Stimulated activated CD8-positive, alpha-beta memory T cell treated with anti-CD3 and anti-CD28 coated beads, Interleukin-2, amount 100 ng/mL, for 48 hours (primary cell): ENCODE measurements at places on chromosomes 6 and 20.
A peak's percentile ranks its signal among the peaks of the same experiment; 100 is the strongest.

DNA sequence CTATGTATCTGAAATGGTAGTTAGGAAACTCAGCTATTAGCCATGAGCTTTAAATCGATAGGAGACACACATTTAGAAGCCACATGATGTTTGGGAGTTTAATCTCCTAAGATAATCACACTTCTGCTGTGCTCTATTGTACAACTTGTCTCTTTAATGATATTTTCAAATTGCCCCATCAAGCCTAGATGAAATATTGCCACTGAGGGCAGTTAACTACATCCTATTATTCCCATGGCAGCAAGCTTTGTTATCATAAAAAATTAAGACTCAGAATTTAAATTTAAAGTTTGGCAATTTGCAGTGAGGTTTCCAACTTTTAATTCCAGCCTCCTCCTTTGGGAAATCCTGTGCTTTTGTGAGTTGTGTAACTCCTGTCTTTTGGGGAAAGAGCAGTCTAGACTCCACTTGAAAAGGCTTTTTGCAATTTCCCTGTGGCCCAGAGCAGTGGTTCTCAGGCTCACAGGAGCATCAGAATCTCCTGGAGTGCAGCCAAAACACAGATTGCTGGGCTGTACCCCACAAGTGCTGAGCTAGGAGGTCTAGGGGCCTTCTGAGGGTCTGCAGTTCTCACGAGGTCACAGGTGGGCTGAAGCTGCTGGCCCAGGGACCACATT, 792.4 kb downstream of the QKI start:
- no peak for DNase-seq

GRCh38 chr6:163943607-163944385, 529.3 kb downstream of the QKI start:
- DNase-seq, result no peak

- DNase-seq, result no peak
These were observed 381.6 kb downstream of the GJA1 start for GRCh38 chr6:121816906-121817540.

DNA sequence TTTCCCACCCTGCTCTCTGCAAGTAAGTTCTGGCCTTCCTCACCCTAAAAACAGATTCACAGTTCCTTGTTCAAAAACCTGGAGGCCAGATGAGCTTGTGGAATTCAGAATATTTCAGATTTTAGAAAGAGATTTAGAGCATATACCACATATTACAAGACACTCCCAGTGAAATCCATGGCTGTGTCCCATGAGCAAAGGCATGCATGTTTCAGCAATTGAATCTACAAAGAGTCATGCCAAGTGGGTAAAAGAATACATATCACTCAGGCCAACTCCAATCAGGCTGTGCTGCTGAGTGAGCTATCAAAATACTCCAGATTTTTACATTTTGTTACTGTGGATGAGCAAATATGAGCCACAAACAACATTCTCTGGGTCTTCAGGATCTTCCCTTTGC, 10.2 kb upstream of the NEDD9 start:
- DNase-seq, result no peak

- no peak for DNase-seq
These were observed 328.4 kb upstream of the CNR1 start for GRCh38 chr6:88494401-88495140.

GRCh38 chr20:57866250-57867106, 156.7 kb upstream of the PMEPA1 start:
- no peak for DNase-seq

GRCh38 chr6:61809004-61809595, 476.9 kb downstream of the KHDRBS2 start:
- DNase-seq, result no peak

GRCh38 chr20:62971211-62971949, 18.9 kb downstream of the SLC17A9 start:
- DNase-seq, result no peak

GRCh38 chr6:34792605-34793500, 970 bp downstream of the BLTP3A start:
- no peak for DNase-seq

DNA sequence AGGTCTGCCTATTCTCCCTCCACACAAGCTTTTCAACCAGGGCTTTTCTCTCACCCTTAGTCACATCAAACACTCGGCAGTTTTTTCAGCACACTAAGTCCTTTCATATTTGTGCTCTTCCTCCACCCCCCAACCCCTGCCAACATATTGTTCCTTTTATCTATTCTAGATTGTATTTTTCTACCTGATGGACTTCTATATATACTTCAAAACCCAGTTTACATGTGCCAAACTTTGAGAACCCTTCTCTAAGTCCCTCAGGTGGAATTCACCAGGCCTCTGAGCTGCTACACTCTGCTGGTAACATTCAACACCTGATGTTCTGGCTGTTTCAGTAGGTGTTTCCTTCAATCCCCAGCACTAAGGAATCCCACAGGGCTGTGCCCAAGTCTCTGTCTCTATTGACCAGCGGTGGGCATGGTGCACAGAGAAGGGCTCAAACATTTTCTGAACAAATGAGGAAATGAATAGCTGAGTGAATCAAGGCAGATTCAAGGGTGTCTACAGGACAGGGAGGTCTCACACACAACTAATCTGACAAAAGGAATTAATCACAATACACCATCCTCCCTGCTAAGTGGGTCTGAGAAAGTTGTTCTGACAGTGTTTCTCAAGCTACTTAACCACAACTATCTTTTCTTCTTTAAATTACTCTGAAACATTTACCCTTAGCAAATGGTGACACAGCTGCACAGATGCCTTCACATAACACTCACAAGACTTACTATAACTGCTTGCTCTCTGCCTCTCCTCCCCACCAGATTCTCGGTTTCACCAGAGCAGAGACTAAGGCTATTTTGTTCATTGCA, 166.5 kb downstream of the TSHZ2 start:
- no peak for DNase-seq

GRCh38 chr6:103284835-103285234, 1574.9 kb downstream of the HACE1 start:
- no peak for DNase-seq

GRCh38 chr20:1283522-1284510, 17.7 kb downstream of the SNPH start:
- DNase-seq, result no peak

- DNase-seq, result no peak
These were observed 29.9 kb upstream of the BACH2 start for GRCh38 chr6:90326404-90327057.

GRCh38 chr6:90892271-90892670, 305.4 kb upstream of the MAP3K7 start:
- DNase-seq, result no peak

DNA sequence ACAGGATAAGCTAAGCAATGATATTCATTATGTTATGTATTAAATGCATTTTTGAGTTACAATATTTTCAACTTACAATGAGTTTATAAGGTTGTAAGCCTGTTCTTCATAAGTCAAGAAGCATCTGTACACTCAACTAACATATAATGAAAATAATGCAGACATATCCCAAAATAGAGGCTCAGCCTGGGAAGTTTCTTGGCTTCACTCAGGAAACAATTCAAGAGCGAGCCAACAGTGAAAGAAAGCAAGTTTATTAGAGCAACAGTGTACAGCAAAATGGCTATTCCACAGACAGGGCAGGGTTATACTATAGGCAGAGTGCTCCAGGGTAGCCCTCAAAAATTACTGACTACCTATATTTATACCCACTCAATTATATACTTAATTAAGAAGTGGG, 1581.8 kb downstream of the HACE1 start:
- no peak for DNase-seq

- no peak for DNase-seq
These were observed 52.5 kb upstream of the SLC22A16 start for GRCh38 chr6:110528930-110529325.

DNA sequence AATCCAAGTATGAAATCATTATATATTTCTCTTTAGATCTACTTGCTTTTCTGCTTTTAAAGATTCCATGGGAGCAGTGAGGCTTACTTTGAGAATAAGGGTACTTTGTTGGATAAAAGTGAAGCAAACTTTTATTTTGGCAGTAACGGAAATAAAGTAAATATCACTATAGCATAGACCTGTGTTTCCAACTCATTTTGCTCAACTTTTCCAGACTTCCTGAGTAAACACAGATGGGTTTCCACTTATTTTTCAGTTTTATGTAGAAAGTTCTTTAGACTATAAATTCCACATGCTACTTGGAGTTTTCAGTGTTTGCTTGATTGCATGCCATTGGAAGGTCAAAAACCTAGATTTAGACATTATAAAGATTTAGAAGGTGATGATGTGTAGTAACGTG, 6.2 kb downstream of the STX16 start:
- no peak for DNase-seq

GRCh38 chr6:11824986-11825385, 46.4 kb upstream of the ADTRP start:
- no peak for DNase-seq

DNA sequence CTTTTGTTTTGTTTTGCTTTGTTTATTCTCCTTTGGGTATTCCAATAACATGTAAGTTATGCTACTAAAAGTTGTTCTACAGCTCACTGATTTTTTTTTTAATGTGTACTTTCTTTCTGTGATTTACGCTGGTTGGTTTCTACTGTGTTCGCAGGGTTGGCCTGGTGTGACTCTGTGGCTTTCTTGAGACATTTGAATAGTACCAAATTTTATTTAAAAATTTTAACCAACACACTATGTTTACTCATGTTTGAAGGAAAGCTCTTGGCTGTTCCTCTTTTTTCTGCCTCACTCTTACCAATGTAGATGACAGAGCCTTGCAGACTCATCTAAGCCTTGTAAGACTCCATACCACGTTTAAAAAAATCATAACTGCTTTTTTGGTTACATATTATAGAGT, 1784.9 kb upstream of the DEFB115 start:
- no peak for DNase-seq

DNA sequence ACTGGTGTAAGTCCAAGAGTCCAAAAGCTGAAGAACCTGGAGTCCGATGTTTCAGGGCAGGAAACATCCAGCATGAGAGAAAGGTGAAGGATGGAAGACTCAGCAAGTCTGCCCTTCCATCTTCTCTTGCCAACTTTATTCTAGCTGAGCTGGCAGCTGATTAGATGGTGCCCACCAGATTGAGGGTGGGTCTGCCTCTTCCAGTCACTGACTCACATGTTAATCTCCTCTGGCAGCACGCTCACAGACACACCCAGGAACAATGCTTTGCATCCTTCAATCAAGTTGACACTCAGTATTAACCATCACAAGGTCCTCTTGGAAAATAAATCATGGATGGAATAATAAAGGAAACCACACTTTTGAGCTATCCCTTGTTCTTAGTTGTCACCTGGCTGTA, 121.2 kb downstream of the MAP3K7 start:
- no peak for DNase-seq

GRCh38 chr6:13563009-13563408, 11.4 kb upstream of the SIRT5 start:
- DNase-seq, result no peak

GRCh38 chr6:31651602-31652191, 764 bp downstream of the BAG6 start:
- no peak for DNase-seq

DNA sequence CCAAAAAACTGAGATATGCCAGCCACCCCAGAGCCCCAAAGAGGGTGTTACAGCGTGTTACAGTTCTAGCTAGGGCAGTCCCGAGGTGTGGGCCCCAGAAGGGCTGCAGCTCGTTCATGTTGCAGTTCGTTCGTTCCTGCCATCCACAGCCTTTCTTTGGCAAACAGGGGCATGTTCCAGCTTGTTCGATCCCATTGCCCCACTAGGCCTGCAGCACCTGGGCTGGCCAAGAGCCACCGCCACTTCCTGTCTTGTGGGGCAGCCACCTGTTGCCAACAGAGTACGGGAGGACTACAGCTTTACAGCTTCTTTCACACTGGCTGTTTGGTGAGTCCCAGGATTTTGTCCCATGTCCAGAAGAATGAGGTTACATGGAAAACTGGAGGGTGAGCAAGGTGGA, 198.1 kb downstream of the MMUT start:
- no peak for DNase-seq

GRCh38 chr20:33651562-33652048, 10.5 kb upstream of the C20orf144 start:
- no peak for DNase-seq

- no peak for DNase-seq
These were observed 107.7 kb downstream of the HFE start for GRCh38 chr6:26194816-26195375.

DNA sequence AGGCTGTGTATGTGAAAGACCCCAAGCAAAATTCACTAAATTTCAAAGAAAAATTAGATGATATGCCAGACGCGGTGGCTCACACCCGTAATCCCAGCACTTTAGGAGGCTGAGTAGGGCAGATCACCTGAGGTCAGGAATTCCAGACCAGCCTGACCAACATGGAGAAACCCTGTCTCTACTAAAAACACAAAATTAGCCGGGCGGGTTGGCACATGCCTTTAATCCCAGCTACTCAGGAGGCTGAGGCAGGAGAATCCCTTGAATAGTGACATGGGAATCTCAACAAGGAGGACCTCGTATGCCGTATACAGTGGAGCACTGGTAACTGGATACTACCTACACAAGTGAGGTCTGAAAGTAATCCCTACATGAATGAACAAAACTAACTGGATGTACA, 92.7 kb upstream of the JARID2 start:
- DNase-seq, result no peak

GRCh38 chr20:38692436-38693411, 31.6 kb upstream of the SLC32A1 start:
- DNase-seq, result peak; percentile 20

DNA sequence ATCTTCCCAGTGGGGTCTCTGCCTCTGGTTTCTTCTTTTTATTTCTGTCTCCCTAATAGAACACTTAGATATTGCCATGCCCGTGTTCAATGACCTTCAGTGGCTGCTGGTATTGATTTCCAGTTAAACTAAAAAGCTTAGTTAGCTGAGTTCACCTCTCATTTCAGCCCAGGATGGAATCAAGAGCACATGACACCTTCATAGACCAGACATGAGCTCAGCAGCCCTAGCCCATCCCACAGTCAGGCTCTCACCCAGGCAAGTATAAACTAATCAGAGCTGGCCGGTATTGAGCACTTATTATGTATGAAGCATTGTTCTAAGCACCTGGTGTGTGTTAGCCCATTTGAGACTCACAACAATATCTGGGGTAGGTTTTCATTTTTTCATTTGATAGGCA, 33.7 kb upstream of the PLEKHG1 start:
- DNase-seq, result no peak

- no peak for DNase-seq
These were observed 2.9 kb downstream of the BIRC7 start for GRCh38 chr20:63238514-63239125.
